ENCODE measurements at places on chromosomes 2 and 18.
A peak's percentile ranks its signal among the peaks of the same experiment; 100 is the strongest.

GRCh38 chr2:204049635-204050034 is 113.1 kb downstream of the ICOS start:
- DNase-seq: no peak

GRCh38 chr18:63823516-63824219 is 48.5 kb downstream of the SERPINB7 start:
- DNase-seq: peak; percentile 40

- DNase-seq: no peak
Measured at GRCh38 chr2:105380432-105381100, 18.3 kb downstream of the FHL2 start.

GRCh38 chr2:216308576-216308975 is 63.7 kb downstream of the MARCHF4 start:
- no peak for DNase-seq

DNA sequence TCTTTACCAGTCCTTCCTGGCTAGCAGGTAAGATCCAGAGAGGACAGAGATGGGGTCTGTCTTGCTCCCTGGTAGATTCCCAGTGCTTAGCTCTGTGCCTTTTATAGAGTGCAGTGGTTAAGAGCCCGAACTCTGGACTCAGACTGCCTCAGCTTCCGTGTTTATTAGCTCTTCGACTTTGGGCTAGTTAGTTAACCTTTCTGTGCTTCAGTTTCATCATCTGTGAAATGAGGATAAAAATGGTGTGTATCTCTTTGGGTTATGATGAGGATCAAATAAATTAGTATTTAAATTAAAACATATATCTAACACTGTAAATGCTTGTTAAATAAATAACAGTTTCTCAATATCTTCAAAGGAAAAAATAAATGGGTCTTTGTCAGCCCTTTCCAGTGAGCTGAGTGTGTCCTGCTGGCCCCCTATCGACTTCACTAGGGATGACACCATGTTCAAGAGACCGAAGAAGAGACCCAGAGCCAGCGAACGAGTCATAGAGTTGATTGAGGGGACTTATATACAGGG is 38.2 kb downstream of the CERS6 start:
- peak; percentile 60 for DNase-seq

DNA sequence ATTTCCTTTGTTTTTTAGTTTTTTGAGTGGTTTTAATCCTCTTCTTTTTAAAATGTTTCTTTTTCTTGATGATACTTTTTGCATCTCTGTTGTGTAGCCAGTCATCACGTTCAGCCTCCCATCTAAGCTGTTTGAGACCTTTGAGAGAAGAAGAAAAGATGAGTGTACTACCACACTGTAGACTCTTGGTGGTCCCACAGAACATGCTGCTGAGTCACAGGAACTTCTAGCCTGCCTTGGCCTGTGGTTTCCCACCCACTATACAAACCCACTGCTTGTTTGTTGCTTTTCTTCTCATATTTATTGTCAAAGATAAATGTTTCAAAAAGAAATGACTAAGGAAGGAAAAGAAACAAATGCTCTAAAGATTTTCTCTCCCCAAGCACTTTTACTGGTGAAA is 5.5 kb downstream of the CEBPZOS start:
- DNase-seq: no peak

- DNase-seq: no peak
Measured at GRCh38 chr18:44638811-44639210, 41.9 kb upstream of the SETBP1 start.

DNA sequence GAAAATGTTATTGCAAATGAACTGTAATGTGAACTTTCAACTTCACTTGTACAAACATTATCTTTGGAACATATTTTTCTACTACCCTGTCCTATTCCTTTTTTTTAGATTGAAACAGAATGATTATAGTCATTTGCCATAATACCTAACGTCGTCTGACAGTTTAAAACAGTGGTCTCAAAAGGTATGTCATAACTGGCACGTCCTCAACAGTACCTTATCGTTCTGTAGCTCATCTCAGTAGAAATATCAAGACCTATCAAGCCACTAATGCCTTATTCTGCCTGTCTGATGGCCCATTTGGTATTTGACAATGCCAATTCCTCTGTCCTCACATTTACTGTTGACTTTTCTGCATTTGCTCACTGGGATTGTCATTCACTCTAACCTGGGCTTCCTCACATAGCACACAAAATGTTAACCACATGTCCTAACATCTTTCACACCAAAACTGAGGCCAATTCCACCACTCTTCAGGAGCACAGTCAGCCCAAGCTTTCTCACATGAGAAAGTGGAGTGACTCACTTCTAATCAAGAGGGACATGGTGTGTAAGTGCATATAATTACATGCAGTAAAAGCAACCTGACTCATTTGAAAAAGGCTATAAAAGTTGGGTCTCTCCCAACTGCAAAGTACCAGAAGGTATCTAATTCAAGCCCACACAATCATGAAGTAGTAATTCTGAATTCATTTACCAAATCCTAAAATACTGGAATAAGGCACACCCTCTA is 34.8 kb downstream of the DNER start:
- no peak for DNase-seq

GRCh38 chr2:207254591-207255464 is 89.1 kb upstream of the KLF7 start:
- no peak for DNase-seq

DNA sequence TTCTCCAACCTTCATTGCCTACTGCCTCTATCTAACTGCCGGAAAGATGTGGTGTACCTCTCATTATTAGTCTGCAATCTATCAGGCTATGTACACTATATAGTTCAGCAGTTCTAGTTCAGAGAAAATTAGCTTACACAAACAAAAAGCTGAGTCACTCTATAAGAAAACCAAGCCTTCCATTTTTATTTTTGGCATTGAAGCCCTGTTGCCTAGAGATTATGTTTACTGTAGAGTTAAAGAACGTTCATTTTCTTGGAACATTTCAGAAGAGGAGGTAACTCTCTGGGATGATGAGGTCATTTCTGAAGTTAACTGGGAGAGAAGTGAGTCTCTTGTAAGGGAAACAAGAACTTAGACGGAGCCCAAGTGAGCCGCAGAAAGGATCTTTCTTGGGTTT is 133.5 kb downstream of the FAM124B start:
- no peak for DNase-seq

- no peak for DNase-seq
Measured at GRCh38 chr2:185567940-185568339, 170.7 kb upstream of the FSIP2 start.

GRCh38 chr2:112881217-112881985 is 29.6 kb upstream of the IL37 start:
- no peak for DNase-seq

DNA sequence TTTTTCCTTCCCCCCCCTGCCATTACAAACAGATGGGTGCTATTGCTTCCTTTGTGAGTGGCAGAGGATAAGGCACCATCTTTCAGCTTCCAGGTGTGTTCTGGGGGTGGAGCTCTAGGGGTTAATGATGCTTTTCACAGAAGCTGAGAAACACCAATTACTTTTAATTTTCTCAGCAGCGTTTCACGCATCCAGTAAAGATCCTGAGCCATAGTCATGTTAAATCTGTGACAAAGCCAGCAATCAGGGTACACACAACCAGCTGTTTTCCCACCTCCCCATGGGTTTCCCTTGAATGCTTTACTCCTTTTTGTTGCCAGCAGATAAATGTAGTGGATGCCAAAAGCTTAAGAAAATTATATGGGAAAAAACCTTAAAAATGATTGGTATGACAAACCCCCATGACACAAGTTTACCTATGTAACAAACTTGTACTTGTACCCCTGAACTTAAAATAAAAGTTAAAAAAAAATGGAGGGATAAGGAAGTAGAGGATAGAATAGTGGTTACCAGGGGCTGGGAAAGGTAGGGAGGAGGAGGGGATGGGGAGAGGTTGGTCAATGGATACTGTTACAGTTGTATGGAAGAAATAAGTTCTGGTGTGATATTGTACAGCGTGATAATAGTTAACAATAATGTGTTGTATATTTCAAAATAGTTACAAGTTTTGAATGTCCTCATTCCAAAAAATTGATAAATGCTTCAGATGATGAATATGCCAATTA is 70.0 kb downstream of the ACOXL start:
- DNase-seq: no peak

GRCh38 chr2:101253013-101253702 is 472 bp downstream of the CNOT11 start:
- peak; percentile 72 for DNase-seq

DNA sequence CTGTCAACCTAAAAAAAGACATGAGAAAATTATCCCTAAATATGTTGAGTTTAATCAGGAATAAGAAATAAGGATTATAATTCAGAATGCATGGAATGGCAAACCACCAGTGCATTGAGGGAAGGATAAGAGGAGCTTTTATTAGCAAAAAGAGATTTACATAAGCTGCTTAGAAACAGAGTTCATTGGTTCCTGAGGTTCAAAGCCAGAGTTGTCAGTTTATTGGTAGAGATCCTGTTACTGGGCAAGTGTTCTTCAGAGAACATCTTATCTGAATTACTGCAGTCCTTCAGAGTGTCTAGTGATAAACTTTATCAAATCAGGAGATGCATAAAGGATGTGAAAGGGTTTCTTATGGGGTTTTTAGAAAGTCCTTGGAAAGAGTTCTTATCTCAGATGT is 76.0 kb upstream of the MEX3C start:
- DNase-seq: no peak

GRCh38 chr2:239386872-239387445 is 13.9 kb downstream of the HDAC4 start:
- no peak for DNase-seq

- no peak for DNase-seq
Measured at GRCh38 chr18:50097702-50098101, 97.2 kb downstream of the MYO5B start.

GRCh38 chr18:76275727-76276313 is 219.2 kb downstream of the ZNF516 start:
- DNase-seq: no peak

DNA sequence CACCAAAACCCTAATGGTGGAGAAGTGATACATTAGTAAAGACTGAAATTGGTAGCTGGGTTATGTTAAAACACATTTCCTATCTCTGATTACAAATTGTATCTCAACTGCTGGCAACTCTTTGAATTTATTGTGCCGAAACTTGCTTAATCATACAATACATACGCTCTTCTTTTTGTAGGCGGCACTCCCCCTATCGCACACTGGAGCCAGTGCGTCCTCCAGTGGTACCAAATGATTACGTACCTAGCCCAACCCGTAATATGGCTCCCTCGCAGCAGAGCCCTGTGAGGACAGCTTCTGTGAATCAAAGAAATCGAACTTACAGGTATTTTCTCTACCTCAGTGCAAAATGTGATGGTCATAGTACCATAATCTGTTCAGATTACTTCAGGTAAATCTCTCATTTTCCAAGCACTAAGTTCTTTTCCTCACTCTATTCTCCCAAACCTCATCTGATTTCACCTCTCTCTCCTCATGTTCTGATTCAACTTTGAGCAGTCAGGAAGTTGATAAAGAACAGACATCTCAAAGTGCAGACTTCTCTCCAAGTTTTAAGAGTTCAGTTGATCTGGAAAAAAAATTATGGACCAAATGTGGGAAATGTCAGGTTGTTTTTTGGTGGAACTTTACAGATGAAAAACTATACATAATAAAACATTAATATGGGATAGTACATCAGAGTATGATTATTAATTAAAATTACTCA is 66.5 kb downstream of the ABI2 start:
- DNase-seq: peak; percentile 25

- no peak for DNase-seq
Measured at GRCh38 chr18:980586-980985, 75.9 kb downstream of the ADCYAP1 start.

- DNase-seq: no peak
Measured at GRCh38 chr2:227462462-227462951, 9.4 kb upstream of the AGFG1 start.

GRCh38 chr2:124131276-124131675 is 106.2 kb downstream of the CNTNAP5 start:
- DNase-seq: no peak

DNA sequence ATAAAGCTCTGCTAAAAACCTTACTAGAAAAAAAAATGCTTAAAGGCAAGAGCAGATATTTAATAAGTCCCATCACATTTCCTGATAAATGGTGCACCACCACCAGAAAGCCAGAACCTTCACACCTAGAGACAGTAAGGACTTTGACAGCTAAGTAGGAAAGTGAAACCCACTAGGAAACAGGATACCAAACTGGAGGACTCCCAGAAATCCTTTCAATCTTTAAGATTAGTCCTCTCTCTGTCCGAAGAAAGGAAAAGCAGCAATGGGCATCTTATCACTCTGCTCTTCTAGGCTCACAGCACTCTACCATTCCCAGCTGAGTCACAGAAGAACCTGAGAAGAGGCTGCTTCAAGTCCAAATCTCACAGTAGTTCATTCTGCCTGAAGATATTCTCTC is 3.7 kb downstream of the DYM start:
- no peak for DNase-seq

DNA sequence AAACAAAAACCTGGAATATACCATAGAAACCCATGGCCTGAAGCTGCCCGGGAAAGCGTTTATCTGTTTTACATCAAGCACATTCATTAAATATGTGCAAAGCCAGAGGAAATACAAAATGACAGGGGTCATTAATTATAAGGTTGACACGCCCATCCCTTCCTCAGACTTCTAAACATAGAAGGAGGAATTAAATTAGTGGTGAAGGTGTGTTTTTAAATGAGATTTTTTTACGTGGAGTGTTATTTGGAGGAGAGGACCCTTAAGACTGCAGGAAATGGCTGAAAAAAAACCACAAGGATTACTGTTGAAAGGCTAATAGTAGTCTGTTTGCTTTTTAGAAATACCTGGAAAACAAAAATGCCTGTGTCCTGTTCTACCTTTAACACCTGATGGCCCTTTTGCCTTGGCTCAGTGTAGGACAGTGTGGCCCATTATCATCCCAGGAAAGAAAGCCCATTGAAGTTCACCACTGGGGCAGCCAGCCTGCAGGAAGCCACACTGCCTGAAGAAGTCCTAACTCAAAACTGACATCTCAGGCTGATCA is 123.2 kb downstream of the EPHA4 start:
- DNase-seq: no peak

DNA sequence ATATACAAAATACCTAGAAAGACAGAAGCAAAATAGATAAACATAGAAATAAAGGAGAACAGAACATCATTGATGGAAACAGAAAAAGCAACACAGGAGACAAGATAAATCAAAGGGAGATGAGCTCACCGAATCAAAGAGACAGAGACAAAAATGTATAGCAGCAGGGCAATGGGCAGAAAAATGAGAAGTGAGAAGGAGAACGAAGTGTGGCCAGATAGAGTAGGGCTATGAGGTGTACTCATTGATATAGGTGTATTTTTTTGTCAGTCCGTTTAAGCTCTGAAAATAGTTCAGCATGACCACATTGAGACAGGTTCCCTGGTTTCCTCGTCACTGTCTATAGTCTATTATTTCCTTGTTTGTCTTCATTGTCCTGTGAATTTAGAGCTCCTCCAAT is 55.1 kb downstream of the SP100 start:
- DNase-seq: no peak
